Activated naive CD4-positive, alpha-beta T cell treated with anti-CD3 and anti-CD28 coated beads for 36 hours (primary cell): ENCODE measurements at places on chromosomes 7 and 10.

DNA sequence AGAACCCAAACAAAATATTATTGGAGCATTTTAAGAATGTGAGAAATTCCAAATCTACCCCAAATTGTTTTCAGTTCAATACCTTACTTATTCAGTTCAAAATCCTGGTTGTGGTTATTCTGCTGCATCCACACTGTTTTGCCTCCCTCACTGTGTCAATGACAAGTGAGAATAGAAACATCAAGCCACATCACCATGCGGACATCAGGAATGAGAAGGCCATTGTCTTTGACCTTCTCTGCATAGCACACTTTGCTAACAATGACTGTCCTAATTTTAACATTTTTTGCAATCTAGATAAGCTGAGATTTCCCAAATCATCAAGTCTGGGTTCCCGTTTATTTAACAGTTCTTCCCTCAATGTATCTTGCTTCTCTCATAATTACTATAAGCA lies 93.7 kb downstream of the ELAPOR2 start:
- DNase-seq = no peak

GRCh38 chr10:73205081-73205480 lies 37.2 kb downstream of the FAM149B1 start:
- DNase-seq = no peak

DNA sequence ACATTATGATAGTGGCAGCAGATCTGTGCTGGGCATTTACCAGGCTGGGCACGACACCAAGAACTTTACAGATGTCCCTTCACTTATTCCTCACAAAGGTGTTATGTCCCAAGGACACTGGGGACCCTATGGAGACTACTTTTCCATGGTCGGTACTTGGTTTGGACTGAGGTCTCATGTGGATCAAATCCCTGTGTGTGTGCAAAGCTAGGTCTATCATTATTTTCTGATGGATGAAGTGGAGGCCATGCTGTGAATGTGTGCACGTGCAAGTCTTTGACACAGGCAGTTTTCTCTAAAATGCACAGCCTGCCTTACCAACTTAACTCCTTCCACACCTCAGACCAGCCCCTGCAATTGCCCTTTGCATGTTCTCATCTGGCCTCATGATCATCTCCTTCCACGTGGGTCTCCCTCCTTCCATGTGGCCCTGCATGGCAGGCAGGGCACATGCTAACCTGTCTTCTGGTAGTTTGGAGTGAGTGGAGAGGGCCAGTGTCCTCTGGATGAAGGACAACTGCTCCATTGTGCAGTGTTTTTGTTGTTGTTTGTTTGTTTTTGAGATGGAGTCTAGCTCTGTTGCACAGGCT lies 16.0 kb upstream of the ZNF273 start:
- no peak for DNase-seq

DNA sequence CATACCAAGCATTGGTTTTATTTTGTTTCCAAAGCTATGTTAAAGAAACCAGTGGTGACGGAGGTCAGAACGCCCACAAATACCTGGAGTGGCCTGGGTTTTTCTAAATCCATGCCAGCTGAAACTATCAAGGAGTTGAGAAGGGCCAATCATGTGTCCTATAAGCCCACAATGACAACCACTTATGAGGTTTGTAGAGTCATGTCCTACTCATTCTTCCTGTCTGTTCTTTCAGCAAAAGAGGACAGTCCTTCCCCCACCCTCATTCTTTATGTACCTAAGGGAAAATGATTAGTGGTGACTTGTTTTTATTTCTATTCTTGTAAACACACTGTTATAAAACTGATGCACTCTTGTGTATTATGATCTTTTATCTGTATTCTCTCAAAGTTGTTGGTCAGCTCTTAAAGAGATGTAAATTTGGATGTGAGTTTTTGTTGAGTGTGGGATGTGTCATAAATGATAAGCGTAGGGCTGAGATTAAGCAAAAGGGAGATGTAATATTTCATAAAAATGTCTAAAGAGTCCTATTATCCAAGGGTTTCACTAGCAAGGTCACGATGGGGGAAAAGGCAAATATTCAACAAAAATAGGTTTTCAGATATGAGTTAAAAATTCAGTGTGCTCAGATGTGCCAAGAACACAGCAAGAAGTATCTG lies 294.4 kb downstream of the BICC1 start:
- no peak for DNase-seq

GRCh38 chr7:7701527-7701926 lies 16.9 kb downstream of the RPA3 start:
- DNase-seq = no peak

DNA sequence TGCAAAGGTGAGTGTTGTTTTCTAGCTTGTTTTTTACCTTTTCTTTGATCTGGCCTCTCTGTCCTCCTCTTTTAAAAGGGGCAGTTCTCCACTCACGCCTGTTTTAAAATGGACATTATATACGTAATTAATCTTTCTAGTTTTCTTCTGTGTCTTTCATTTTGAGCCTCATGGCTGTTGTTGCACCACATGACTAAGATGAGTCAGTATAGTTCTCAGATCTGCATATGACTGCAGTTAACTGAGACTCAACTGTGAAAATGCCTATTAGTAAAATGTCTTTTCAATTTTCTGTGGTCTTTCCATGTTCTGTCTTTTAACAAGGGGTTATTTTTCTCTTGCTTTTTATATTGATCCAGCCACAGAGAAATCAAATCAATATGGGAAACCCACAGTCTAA lies 296.1 kb downstream of the CDK14 start:
- DNase-seq = no peak

DNA sequence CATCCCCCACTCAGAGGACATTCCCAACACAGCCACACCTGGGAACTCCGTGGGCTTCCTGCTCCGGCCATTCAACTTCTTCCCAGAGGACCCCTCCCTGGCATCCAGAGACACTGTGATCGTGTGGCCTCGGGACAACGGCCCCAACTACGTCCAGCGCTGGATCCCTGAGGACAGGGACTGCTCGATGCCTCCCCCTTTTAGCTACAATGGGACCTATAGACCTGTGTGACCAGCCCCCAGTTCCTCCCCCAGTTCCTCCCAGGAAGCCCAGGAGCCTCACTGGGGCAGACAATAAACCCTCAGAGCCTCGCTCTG lies 8.6 kb downstream of the AOC1 start:
- no peak for DNase-seq

DNA sequence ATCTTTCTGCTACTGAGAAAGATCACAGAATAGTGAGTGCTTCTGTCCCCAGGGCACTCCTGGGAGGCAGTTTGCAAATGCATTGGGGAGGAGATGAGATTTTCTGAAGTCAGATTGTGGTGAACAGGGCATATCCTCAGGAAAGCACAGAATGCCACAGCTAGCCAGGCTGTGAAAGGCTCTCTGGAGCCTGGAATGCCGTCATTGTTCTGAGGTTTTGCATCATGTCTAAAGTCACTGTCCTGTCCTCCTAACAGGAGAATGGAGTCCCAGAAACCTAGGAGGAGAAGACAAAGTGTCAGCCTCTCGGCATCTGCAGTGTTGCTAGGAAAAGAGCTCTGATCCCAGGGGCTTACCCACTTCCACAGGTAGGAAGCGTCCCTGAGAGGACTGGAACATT lies 69.2 kb upstream of the IGFBP3 start:
- DNase-seq = no peak

- DNase-seq = no peak
Measured at GRCh38 chr7:92478711-92479110, 965 bp upstream of the ERVW-1 start.

DNA sequence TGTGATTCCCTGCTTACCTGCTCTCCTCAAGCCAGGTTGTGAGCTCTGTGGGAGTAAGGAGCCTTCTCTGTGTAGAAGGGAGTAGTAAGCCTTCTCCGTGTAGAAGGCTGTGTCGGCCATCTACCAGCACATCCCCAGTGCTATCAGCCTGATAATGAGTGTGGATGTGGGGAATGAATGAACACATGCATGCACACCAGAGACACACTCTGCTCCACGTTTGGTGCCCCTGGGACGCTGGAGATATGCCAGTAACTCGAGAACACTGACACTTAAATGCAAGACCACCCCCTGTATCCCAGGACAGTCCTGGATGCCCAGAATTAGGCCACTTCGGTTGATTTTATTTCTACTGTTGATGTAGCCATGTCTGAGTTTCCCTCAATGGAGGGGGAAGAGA lies 21.1 kb upstream of the GPR26 start:
- no peak for DNase-seq

- no peak for DNase-seq
Measured at GRCh38 chr10:73803680-73804286, 7.6 kb downstream of the NDST2 start.

DNA sequence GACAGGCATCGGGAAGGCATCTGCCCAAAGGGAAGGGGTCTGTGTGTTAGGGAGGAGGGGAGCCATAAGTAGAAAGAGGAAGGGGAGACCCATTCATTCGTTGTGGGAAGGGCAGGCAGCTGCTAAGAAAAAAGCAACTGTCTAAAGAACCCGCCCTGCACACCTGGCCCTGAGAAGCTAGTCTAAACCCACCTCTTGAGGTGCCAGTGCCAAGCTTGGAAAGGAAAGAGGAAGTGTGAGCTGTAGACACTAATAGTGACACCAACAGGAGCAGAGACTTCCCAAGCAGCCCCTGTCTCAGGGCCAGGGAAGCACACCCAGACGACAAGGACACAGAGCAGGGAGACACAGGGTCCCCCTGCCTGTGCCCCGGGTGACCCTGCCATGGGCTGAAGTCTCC lies 40.8 kb upstream of the PRSS58 start:
- no peak for DNase-seq
